ENCODE measurements at places on chromosomes 5 and 9.

GRCh38 chr5:83687124-83687619 is 33.5 kb downstream of the HAPLN1 start:
- DNase-seq: no peak

GRCh38 chr5:152503206-152503605 is 98.1 kb upstream of the NMUR2 start:
- no peak for DNase-seq

- DNase-seq: no peak
These were observed 777.4 kb upstream of the CHD1 start for GRCh38 chr5:99706160-99706559.

GRCh38 chr5:111255169-111255568 is 31.0 kb downstream of the CAMK4 start:
- no peak for DNase-seq

DNA sequence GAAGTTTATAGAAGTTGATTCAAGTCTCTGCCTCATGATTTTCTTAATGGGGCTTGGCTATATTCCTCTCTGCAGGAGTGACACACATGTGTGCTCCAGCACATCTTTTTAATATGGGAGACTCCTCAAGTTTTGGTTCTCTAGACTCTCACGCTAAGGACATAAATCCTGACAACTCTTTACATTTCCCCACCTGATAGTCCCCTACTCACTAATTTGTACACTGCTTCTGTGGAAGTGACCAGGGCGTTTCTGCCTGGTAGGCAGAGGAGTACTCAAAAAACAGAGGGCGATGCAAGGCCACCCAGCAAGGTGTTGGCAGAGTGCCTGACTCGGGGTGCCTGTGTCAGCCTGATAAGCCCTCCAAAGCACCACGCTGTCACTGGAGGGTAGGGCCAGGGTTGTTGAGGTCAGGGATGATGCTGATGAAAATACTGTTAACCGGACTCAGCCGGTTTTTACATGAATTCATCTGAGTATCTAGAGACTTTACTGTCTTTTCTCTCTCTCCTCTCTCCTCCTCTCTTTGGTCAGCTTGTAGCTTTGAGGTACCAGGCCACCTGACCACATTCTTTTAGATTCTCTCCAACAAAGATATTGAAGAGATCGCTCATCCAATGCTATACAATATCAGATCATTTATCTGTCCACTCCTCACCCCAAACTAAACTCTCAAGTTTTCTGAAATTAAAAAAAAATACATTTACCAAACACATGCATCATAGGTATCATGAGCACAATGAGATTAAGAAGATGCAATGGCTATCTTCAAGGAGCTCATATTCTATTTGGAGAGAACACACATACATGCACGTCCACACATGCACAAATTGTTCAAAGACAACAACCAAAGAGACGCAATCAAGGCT is 205.2 kb downstream of the PIK3R1 start:
- no peak for DNase-seq

- no peak for DNase-seq
These were observed 101.2 kb downstream of the PCSK1 start for GRCh38 chr5:96331681-96332361.

DNA sequence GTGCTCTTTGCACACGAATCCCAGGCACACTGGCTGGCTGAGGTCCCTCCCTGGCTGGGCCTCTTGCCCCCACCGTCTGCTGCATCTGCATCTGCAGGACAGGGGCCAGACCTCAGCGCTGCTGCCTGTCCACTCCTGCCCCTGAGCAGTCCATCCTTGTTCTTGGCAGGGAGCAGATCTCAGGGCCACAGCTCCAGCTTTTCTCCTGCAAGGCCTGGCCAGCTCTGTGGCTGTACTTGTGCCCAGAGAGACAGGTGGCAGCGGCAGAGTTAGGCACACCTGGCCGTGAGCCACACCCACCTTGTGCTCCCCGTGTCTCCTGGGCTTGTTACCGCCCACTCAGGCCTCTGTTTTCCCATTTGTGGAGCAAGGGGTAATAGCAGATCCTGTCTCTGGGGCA is 13.9 kb downstream of the NEK6 start:
- DNase-seq: no peak

DNA sequence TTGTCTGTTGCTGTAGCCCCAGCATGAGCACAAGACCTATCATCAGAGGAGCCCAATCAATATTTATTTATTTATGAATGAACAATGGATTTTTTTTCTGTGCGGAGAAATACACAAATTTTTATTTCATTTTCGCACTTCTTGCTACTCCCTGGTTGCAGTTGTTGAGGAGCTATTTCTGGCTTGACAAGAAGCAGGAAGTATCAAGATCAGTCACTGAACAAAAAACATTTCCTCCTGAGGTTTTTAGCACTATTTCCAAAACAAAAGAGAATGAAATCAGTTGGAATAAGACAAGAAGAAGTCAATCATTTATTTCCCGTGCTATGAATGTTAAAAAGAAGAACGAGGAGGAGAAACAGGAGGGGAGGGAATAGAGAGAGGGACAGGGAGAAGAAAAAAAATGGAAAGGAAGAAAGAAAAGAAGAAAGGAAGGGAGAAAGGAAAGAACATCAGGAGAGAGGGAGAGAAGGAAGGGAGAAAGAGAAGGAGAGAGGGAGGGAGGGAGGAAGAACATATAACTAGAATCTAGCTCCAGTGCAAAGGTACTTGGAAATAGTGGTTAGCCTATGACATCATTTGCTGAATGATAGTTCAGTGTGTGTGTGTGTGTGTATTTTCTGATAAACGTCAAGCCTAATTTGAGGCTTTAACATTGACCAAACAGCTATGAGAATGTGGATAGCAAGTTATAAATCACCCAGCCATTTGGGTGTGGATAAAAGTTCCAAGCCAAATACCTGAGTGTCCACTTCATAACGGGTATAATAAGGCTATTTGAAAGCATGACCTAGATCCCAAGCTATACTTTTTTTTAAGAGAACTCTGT is 586.0 kb downstream of the EBF1 start:
- no peak for DNase-seq

DNA sequence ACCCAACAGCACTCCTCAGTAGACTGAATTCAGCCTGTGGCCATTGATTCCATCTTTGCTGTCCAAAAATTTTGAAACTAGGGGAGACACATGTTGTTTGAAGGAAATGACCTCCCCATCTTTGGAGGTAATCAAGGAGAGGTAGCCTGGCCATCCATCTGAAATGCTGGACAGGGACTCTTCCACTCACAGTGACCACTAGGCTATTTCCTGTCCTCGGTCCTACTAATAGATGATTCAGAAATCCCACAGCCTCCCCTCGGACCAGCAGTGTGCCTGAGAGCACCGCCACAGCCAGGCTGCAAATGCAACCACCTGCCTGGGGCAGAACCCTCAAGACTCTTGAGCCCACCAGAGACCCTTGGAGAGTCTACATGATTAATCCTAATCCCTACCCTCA is 12.5 kb downstream of the HRH2 start:
- no peak for DNase-seq

DNA sequence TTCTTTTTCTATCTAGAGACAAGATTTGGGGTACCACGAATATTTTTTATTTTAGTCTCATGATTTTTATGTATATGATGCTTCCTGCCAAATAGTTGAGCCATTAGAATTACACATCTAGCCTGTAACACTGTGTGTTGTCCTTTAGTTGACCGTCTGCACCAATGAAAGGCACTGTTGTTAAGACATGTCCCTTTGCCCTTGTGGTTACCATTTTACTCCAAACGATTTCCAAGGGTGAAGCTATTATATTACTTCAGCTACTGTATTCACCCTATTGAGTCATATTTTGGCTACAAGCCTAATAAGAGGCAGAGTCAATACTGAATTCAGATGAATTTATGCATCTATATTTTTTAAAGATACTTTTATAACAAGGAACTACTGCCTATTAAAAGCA is 207.6 kb downstream of the CETN3 start:
- DNase-seq: peak; percentile 9

DNA sequence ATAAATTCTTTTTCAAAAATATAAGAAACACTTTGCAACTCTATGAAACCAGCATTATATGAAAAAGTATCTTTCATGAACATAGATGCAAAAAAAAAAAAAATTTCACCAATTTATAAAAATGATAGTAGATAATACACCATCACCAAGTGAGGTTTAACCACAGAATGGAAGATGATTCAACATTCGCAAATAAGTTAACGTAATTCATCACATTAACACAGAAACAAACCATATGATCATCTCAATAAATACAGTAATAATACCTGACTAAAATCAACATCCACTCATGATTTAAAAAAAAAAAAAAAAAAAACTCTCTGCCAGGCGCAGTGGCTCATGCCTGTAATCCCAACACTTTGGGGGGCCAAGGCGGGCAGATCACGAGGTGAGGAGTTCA is 6.3 kb downstream of the PJA2 start:
- no peak for DNase-seq

GRCh38 chr5:158070859-158071258 is 211.9 kb upstream of the CLINT1 start:
- DNase-seq: no peak

GRCh38 chr5:41747301-41747700 is 122.9 kb downstream of the OXCT1 start:
- no peak for DNase-seq

GRCh38 chr9:94668928-94669729 is 29.8 kb upstream of the FBP1 start:
- peak; percentile 77 for DNase-seq

DNA sequence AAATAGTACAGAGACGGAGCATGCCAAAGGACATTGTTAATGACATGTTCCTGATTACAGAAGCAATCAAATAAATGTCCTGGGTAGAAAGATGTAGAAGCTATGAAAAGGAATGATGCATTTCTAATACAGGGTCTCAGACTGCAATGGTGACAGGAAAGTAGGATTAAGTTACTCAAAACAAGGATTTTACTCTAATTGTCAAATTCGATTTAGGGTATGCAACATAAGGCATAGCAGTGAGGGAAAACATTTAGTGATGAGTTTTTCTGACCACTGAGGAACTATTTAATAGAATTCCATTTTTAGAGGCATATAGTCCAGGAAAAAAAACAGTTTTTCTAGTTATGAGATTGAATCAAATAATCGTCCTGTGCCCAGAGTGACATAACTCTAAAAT is 715.1 kb upstream of the ACO1 start:
- DNase-seq: no peak

DNA sequence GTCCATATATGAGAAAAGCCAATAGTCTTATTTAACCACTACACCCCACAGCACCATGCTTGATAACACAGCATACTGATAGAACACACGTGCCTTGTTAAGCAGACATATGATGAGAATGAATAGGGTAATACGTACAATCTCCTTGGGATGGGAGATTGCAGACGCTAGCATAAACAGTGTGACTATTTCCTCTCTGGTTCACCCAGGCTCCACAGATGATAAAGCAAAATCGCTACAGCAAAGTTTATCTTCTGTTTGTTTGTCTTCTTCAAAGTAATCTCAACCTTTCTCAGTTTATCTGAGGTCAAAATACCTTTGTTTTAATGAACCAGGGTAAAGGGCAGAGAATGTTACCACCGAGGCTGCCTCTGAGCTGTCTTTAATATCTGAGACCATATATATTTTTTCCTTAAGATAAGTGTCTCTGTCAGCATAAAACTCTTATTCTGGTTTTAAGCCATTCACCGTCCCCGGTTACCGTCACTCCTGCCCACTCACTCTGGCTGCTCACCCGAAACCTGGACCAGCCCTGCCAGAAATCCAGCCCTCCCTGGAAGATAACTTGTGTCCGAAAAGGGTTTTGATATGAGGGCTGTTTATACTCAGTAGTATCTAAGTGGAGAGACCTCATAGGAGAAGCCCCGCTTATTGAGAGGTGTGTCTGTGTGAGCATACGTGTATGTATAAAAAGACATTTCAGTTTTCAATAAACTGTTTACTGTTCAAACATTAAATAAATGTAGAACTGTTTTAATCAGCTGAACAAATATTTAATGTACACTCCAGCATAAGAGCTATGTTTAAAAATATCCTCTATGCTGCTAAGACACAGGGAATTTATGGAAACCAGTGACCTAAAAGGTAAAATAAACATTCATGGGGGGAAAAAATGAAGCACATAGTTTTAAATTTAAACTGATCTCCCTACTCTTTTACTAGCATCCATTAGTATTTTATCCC is 465.4 kb downstream of the RASEF start:
- DNase-seq: no peak

GRCh38 chr9:106752581-106752980 is 110.4 kb upstream of the ZNF462 start:
- no peak for DNase-seq

DNA sequence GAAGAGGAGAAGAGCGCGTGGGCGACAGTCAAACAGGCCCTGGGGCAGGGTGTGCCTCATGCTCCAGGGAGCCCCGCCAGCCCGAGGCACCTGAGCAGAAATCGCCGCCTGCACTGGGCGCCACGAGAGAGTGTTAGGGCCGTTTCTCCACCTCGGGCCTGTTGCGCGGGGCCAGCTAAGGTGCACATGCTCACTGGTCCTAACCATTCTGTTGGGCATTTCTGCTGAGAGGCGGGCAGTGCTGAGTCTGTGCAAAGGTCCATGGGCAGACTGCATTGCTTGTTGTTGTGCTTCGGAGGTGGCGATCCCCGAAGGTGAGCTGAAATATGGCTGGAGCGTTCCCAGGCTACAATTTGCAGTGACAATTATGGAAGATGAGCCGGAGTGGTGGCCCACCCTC is 367.8 kb upstream of the SPATA31A5 start:
- DNase-seq: no peak

GRCh38 chr5:6158974-6159831 is 219.1 kb downstream of the MED10 start:
- peak; percentile 26 for DNase-seq

DNA sequence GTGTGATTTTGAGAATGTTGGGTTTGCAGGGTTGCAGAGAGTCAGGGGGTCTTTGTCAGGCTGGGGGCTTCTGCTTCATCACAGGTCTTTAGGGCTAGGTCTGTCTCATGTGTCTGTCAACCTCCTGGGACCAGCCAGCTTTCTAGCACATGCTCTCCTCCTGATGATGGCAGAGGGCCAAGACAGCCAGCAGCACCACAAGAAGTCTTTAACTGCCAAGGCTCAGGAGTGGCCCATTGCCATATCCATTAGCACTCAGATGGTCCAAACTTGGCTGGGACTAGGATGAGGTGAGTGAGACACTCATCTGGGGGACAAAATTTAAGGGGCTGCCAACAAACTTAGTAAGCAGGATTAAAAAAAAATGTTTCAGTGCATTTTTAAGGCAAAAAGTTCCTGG is 384.2 kb upstream of the CDH10 start:
- DNase-seq: no peak

GRCh38 chr5:100860407-100860806 is 42.7 kb downstream of the ST8SIA4 start:
- DNase-seq: no peak

- no peak for DNase-seq
These were observed 82.8 kb upstream of the TLX3 start for GRCh38 chr5:171226096-171226754.
